ENCODE measurements at places on chromosomes 4 and X.

DNA sequence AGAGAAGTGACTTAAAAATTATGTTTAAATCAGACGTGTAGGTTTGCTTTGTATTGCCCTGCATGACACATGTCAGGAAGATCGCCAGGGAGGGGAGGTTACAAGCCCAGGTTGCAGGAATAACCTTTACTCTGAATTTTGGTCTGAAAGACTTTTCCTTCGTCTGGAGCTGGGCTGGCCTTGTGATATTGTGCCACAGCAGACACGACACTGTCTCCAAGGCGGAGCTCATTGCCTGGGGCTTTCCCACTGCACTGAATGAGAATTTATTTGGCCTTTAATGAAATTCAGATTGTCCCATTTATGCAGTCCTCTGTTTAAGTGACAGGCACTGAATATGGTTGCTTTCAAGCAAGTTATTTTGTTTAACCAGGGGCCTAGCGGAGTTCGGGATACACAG, 45.1 kb downstream of the RHOH start:
- DNase-seq: peak; percentile 47

DNA sequence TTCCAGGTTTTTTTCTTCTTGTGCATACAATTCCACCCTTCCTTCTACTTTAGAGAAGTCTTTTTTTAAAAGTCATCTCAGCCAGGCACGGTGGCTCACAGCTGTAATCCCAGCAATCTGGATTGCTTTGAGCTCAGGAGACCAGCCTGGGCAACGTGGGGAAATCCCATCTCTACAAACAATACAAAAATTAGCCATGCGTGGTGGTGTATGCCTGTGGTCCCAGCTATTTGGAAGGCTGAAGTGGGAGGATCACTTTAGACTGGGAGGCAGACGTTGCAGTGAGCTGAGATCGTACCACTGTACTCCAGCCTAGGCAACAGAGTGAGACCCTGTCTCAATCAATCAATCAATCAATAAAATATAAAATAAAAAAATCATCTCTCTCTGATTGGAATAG, 14.8 kb downstream of the ELOVL6 start:
- DNase-seq: no peak

- peak; percentile 42 for DNase-seq
These were observed 83.9 kb upstream of the SPANXB1 start for GRCh38 chrX:140918398-140919038.

- DNase-seq: no peak
These were observed 459.1 kb downstream of the FSTL5 start for GRCh38 chr4:161704653-161705052.

DNA sequence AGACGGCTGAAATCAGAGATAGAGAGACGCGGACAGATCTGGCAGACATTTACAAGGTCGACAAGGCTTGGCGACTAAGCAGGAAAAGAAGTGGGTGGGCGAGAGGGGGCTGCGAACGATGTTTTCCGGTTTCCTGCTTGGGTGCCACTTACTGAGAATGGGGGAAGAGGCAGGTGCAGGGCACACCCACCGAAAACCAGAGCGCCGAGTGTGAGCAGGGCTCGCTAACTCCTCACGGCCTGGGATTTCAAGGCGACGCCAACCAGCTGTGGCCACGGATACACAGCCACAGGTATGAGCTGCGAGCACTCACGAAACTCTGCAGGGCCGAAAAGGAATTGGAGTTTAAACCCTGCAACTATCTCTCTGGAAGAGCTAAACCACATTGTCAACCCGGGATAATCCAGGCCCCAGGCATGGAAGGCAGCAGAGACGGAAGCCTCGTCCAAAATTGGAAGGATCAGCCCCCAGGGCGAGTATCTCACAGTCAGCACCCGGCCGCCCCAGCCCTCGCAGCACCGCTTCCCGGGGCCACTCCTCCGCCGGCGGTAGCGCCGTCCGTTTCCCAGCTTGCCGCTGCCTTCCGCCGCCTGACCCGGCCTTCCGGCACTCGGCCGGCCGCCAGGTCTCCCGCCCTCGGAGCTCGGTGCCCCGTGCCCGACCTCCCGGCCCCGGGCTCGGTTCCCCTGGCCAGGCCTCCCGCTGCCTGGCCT, 778 bp downstream of the CASP3 start:
- DNase-seq: peak; percentile 32

GRCh38 chr4:42397635-42398170, 415 bp downstream of the SHISA3 start:
- DNase-seq: no peak

DNA sequence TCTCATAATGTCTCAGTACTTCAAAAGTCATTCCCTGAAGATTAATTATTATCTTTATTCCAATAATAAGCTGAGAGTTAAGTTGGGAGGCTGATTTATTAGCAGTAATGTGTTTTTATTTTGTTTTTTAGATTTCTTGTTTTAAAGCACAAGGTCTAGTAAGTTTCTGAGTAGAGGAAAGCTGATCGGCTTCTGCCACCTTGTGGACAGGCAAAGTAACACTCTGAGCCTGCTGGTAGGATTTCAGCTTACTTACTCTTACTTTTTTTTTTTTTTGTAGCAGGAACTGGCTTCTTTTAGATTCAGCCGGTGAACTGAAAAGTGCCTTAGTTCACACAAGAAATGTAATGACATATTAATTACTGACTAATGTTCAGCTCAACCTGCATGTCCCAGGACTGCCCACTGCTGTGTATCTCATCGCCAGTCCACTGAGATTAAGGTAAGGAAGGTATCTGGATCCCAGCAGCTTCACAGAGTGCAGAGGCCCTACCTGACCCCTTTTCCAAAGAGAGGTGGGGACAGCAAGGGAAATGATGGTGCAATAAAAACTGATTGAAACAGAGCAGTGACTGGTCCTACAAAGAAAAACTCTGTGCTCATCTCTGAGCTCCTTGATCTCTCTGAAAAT, 126.5 kb downstream of the ADGRA3 start:
- no peak for DNase-seq

GRCh38 chr4:100823066-100823992, 305.5 kb upstream of the EMCN start:
- DNase-seq: no peak

- DNase-seq: peak; percentile 9
These were observed 29.5 kb upstream of the MAP3K15 start for GRCh38 chrX:19544693-19545305.

GRCh38 chr4:88043586-88044340, 36.3 kb downstream of the PKD2 start:
- no peak for DNase-seq

GRCh38 chr4:149980941-149981340, 97.3 kb upstream of the DCLK2 start:
- peak; percentile 8 for DNase-seq

DNA sequence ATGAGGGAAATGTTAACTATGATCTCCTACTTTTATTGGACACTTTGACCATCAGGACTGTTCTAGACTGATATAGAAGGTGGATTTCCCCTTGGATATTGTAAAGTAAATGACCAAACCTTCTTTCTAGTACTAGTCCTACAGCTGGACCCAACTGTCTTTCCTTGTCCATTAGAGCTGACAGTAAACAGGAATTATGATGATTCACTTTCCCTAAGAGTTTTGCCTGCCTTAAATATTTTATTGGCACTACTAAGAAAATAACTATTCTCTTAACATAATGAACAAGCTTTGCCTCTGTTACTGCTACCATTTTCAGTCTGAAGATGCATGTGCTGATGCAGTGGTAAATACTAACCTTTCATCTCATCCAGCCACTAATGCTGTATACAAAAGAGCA, 915.4 kb downstream of the CENPC start:
- DNase-seq: no peak

DNA sequence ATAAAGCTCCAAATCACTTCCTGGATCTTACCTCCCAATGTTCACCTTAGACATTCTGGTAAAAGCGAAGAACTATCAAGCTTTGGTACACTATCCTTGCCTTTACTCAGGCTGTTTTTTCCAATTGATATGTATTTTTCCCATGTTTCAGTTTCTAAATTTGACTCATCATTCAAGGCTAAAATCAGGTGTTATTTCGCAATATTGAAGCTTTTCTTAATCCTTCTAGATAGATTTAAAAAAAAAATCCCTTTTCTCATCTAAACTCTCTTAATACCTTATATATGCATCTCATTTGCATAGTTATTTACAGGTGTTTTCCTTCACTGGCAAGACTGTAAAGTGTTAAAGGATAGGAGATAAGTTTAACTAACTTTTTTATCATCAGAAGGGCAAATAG, 608.1 kb upstream of the FAM241A start:
- DNase-seq: no peak

GRCh38 chr4:168515222-168516011, 18.6 kb downstream of the PALLD start:
- DNase-seq: no peak

DNA sequence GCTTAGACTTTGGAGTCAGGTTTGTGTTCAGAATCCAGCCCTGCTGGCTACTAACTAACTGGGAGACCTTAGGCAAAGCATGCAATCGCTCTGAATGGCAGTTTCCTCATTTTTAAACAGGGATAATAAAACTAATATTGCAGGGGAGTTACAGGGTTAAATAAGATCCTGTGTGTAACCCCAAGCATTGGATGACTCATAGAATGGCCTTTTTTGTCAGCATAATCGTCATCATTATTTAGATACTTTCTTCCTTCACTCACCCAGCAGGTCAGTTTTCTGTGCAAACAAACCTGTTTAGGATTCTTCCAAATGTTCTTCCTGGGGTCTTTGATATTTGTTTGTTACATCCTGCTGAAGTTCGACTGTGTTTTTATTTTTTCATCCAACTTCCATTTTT, 208.2 kb downstream of the EVC2 start:
- DNase-seq: no peak

Measured in T follicular helper cell (primary cell).